Ovary (tissue), 10 donors: ENCODE measurements at places on chromosomes 2 and 18. TPM values are rescaled to one million over a fixed set of nuclear protein-coding genes. Genes with fewer than 3 reads are reported as not detected.

Gene ACADL
- total RNA-seq: 18.0 TPM

Gene FOXD4L1
- not detected for total RNA-seq

Gene LBX2
- total RNA-seq: not detected

Gene CMPK2
- total RNA-seq: 2.7 TPM

GRCh38 chr2:74131901-74132300 is 15.8 kb downstream of the BOLA3 start:
- no peak for DNase-seq

Gene TXNL1
- total RNA-seq: 58.9 TPM

DNA sequence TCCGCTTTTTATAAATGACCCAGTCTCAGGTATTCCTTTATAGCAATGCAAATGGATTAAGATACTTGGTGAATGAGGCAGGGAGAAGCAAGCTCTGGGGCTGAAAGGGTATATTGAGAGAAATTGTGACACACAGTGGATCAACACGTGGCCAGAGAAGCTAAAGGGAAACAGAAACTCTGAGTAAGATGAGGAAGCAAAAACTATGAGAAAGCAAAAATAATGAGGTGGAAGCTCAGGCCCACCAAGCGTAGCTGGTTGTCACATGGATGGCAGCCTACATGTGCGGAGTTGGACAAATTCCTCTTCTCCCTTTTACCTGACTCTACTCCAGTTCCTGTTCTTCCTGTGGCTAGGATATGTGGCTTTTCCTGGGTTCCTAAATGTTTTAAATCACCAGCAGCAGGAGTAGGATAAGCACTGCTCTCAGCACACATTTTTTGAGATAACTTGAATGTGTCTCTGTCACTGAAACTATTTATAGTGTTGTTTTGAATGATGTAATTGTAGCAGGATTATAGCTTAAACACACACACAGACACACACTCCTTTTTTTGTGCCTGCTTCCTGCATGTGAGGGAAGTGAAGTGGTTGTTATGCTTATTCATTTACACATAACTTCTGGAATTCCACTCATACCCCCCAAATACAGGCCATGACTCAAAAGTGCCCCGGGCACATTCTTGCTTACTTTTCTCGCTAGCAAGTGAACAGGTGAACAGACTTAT is 30.1 kb upstream of the EPC2 start:
- no peak for DNase-seq

Gene GALNT14
- 9.8 TPM for total RNA-seq

DNA sequence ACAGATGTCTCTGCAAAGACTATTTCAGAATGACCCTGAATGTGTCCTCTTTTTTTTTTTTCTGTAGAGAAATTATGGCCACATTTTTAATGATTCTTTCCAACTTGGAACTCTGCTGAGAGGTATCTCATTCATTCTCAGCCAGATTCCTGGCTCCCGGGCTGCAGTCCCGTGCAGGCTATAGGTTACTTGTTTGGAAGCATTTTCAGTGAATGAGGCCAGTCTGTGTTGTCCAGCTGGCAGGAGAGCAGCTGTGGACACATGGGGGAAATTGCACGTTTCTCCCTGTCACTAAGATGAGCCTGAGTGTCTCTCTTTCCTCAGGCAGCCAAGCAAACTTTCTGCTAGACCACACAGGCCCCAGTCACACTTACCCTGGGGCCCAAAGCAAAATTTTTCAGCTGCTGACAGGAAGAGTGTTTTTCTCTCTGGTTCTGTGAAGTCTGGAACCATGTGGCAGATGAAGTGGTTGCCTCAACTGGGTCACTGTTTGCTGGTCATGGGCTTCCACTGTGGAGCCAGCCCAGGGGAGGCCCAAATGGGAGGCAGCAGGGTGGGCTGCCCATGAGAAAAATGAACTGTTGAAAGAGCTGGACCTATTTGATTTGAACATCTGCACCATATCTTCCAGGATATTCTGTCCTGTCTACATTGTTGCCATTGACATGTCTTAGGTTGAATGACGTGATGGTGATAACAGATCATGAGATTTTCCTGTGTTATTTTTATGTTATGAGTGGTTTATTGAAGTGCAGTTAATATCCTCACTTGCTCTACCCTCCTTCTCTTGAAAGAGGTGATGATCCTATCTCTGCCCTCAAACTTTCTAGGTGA is 431.2 kb downstream of the LPIN1 start:
- peak; percentile 53 for DNase-seq

DNA sequence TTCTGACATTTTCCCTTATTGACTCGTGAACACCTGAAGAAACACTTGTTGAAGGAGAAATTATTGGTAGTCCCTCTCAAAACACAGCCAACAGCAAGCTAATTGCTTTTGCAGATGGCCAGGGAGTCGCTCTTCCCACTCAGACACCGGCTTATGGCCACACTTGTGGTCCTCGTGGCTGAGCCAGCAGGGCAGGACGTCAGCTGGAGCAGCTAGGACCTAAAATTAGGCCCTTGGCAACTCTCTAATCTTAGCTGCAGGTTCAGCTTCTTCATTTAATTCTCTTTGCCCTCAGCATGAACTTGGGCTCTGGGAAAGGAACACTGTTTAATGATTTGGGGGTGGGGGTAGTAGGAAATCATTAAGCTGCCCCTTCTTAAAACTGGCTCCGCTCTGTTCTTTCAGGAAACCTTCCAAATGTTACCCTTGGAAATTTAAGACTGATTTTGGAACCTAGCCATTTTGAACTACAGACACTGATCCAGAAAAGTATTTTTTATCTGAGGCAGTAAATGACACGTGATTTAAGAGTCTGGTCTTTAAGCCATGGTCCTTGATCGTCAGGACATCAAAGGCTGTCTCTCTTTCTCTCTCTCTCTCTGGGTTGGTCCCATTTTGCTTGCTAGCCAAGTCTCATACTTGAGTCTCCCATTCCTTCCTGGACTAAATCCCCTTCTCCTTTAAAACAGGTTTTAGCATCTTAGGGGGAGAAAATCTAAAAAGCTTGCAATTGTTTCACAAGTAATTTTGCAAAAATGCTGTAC is 77.5 kb downstream of the CDK15 start:
- DNase-seq: no peak

Gene TNFRSF11A
- 1.4 TPM for total RNA-seq

DNA sequence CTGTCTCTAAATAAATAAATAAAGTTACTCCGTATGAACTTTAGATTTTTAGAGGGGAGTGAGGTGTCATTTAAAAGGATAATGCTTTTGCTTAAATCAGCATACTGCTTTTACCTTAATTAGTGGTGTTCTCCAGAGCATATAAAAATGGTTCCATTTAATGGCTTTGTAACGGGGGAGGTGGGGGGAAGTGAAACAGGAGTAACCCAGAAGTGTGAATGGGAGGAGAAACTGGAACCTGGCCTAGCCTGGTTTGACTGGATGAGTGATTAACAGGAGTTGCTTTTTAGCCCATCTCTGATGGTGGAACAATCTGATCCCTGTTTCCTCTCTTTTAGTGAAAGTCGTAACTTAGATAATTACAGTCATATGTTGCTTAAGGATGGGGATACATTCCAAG is 1.6 kb downstream of the CNDP2 start:
- no peak for DNase-seq

DNA sequence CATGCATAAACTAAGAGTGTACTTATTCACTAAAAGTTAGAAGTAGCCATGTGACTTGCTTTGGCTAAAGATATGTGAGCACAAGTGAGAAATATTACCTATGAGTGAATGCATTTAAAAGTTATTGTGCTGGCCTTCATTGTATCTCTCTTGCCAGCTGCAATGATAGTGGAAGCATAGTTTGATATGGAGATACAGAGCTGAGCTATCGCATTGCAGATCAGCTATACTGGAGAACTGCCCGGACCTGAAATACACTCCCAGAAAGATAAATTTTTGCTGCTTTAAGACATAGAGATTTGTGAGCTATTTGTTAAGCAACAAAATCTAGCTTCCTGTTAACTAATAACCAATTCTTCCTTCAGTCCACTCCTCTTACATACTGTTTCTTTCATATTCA is 571.1 kb downstream of the CPS1 start:
- DNase-seq: no peak

Gene TSPYL6
- total RNA-seq: 0.24 TPM

GRCh38 chr2:42042631-42043355 is 5.0 kb upstream of the PKDCC start:
- DNase-seq: no peak

GRCh38 chr18:49225160-49225559 is 235.3 kb downstream of the DYM start:
- no peak for DNase-seq

DNA sequence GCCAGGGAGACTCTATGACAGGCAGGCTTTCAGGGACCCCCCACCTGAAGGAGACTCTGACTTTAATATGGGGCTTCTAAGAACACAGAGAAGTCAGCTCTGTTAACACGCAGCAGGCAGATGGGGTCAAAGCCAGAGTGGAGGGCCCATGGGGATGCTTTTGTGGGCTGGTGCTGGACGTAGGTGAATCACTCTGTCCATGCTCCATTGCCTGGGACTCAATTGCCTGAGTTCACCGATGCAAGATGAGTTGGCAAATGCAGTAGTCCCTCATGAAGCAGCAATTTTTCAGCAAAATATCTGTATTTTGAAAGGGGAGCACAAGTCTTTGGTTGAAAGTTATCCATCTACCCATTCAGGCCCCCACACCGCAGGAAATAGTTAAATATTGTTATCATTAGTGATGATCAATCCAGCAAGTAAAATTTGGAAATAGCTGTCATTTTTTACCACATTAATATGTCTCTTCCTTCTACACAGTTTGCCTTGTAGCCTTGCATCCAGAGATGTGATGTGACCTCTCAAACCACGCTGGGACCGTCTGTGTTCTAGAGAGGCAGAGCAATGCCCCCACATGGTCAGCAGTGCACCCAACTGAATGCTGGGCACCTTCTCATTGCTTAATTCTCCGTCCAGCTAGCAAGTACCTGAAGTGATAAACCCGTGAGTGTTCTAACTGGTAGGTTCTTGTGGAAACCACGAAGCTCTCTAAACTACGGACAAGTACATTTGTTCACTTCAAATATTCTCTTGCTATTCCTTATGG is 34.8 kb upstream of the FAM110C start:
- no peak for DNase-seq

DNA sequence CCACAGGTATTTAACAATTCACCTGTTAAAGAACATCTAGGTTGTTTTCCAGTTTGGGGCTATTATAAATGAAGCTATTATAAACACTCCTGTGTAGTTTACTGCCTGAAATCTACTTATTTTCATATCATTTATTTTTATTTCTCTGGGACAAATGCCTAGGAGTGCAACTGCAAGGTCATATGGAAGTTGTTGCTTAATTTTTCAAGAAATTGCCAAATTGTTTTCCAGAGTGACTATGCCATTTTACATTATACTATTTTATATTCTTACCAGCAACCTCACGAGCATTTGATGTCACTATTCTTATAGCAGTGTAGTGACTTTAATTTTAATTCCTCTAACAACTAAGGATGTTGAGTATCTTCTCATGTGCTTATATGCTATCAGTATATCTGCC is 298.4 kb downstream of the EXOC6B start:
- no peak for DNase-seq

Gene TOGARAM2
- total RNA-seq: 2.1 TPM

Gene ALPI
- total RNA-seq: not detected

Gene TFPI
- total RNA-seq: 65.0 TPM

- DNase-seq: no peak
These were observed 359.3 kb upstream of the TNP1 start for GRCh38 chr2:217219164-217219520.

DNA sequence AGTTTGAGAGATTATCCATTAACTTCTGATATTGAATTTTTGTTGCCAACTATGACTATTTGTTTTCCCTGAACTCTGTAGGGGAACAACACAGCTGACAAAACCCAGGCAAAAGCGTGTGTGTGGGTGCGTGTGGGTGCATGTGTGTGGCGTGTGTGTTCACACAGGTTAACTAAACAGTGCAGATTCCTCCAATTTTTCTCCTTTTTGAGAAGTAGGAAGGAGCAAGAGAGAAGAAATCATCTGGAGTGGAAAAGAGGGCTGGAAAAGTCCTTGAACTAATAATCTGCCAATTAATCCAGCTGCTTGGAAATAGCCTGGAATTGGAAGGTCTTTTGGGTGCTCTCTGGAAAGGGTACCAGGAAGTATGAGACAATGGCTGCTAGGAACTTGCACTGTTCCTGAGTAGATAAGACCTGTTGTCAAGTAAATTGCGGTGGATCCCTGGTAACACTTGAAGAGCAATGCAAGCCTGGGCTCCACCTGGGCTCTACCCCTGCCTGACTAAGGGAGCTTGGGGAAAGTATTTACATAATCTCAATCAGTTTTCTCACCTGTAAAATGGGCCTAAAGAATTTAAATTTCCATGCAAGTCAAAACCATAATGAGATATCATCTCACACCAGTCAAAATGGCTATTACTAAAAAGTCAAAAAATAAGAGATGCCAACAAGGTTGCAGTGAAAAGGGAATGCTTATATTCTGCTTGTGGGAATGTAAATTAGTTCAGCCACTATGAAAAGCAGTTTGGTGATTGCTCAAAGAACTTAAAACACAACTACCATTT is 40.5 kb upstream of the IL1R1 start:
- DNase-seq: no peak

Gene PPM1B
- 33.8 TPM for total RNA-seq

- no peak for DNase-seq
These were observed 335.1 kb downstream of the METTL4 start for GRCh38 chr18:2236232-2236631.

GRCh38 chr2:10007921-10008808 is 35.2 kb upstream of the KLF11 start:
- no peak for DNase-seq

GRCh38 chr18:38611036-38611964 is 1045.7 kb upstream of the CELF4 start:
- no peak for DNase-seq

GRCh38 chr2:186181625-186182024 is 304.4 kb upstream of the ZC3H15 start:
- no peak for DNase-seq

Gene FSHR
- total RNA-seq: 1.8 TPM
